ENCODE measurements at places on chromosomes 16 and 17.

- no peak for DNase-seq
Observed at GRCh38 chr16:23595246-23595950, 718 bp downstream of the NDUFAB1 start.

- no peak for DNase-seq
Observed at GRCh38 chr17:56262803-56263202, 109.5 kb downstream of the ANKFN1 start.

DNA sequence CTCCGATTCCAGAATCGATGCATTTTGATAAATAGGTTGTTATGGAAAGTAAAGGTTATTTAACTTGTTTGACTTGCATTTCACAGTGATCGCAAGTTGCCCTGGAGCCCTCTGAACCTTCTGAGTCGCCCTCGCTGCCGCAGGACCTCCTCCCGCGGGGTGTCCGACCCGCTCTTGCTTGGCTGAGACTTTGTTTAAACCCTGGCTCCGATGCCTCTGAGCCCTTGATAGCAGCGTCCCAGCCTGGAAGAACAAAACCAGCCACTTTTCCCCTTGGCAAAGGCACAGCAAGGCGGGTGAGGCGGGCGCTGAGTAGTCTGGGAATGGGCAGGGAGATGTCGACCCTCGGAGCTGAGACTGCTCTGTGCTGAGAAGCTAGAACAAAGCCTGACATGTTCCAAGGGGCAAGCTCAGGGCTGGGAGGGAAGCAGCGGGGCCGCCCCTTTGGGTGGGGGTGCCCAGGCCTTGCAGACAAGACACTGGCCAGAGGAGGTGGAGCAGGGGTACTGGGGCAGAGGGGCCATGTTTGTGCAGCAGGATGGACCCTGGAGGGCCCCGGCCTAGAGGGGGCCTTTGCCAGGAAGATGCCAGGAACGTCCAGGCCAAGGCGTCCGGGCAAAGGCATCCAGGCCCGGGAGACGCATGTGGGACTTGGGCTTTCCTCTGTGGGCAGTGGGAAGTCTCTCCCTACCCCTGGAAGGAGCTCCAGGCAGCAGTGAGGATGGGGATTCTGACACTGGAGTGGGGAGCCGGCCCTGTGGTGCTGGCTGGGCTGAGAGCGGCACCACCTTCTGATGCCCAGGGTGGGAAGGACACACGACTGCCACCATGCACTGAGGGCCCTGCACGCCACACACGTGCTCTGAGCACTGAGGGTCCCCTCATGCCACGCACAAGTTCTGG lies 30.3 kb upstream of the CDH15 start:
- no peak for DNase-seq

GRCh38 chr16:24775455-24775854 lies 46.0 kb downstream of the TNRC6A start:
- no peak for DNase-seq

DNA sequence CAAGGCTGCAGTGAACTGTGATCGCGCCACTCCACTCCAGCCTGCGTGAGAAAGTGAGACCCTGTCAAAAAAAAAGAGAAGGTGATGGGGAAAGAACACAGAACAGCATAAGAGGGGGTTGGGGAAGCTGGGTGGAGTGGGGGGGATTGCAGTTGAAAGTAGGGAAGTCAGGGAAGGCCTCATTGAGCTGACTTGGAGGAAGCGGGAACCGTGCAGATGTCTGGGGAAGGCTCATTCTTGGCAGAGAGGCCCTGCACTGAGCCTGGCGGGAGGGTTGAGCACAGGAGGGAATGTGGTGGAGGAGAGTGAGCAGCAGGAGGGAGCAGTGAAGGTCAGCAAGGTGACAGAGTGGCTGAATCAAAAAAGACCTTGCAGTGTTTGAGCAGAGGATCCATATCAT lies 26.9 kb downstream of the IL4R start:
- DNase-seq = no peak

GRCh38 chr17:38947189-38947588 lies 20.0 kb downstream of the FBXO47 start:
- DNase-seq = no peak

DNA sequence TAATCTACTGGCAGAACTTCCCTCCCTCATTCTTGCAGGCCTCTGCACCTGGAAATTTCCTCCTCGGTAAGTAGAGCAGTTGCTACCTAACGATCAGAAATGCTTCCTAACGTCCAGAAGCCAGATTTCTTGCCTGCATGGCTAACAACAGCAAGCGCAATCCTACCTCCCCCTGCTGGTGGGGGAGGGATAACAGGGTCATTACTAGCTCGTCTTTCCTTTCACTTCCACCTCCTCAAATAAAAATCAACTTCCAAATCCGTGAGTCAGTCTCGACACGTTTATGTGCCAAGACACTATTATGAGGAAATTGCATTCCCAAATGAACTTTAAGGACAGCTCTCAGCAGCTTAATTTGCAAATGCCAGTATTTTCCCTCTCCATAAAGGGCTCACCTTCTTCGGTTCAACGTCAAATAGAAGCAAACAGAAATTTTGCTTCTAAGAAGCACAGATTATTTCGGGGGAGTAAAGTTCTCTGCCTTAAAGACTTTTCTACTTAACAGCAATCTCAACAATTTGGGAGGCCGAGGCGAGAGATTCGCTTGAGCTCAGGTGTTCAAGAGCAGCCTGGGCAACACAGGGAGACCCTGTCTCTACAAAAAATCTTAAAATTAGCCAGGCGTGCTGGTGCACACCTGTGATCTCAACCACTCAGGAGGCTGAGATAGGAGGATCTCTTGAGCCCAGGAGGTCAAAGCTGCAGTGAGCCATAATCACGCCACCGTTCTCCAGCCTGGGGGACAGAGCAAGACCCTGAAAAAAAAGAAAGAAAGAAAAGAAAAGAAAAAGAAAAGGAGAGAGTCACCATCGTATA lies 188.6 kb upstream of the PSMD7 start:
- DNase-seq = no peak
